NCI-H82 (cell line): ENCODE measurements at places on chromosomes 7 and 10.

DNA sequence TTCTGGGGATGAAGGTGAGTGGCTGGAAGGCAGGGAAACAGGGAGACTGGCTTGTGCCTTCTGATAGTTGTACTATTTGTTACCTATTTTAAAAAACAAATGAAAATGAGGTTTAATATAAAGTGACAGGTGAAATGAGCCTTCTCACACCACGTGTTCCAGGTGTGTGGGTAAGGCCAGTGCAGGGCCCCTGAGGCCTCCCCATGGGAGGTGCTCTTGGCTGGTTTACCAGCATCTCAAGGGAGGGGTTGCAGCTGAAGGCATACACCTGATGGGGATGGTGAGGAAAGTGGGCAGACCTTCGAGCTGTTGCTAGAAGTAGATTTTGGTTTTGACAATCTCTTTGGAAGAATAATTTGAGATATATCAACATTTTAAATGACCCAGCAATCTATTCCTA is 103.6 kb downstream of the ARHGAP22 start:
- no peak for DNase-seq

DNA sequence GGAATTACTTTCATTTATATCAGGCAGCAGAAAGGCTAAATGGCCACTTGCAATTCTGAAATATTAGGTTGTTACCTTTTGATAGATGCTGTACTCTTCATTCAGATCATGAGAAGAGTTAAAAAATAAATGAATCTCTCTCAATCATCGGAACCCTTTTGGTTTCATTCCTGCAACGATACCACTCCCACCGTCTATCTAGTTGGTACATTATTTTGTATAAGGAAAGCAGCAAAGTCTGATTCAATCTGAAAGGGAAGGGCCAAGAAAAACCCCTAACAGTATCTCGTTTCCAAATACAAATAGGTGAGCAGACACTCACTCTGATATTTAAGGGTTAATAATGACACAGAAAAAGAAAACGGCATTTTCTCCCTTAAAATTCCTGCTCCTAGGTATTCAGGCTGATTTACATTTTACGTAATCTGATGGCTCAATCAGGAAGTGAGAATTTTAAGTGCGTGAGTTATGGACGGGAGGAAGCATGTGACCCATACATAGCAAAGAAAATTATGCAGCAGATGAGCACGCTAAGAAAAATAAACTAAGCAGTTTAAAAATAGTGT is 209.4 kb upstream of the KLF14 start:
- DNase-seq: no peak

- peak; percentile 35 for DNase-seq
These were observed 18.1 kb upstream of the OIT3 start for GRCh38 chr10:72875250-72876055.

DNA sequence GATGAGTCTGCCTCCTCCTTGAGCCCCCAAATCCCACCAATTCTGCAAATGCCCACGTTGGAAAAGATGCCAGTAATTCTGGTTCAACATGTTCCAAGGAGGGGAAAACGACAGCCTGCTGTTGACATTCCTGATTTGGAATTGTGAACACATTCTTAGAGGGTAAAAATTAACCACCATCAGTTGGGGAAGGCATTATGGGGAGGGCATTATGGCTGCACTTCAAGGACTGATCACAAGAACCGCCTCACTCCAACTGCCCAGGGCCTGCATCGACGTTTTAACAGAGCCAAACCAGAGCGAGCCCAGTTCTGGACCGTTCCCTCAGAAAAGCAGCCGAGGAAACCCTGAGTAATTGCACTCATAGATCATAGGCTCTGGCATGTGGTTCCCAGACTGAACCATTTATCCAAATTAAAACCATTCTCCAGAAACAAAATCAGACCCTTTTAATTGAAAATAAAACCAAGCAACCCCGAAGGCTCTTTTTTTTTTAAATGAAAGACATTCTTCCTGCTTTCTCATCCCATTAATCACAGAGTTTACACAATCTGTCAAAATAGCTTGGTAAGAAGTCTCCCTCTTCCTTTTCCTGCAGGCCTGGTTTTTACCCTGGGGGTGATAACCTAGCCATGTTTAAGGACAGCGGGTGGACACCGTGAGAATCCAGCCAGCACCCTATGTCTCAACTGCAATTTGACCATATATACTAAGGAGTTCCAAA is 8.0 kb downstream of the TNS3 start:
- no peak for DNase-seq

- no peak for DNase-seq
These were observed 76.9 kb upstream of the MGMT start for GRCh38 chr10:129390147-129390546.

- no peak for DNase-seq
These were observed 74.2 kb upstream of the PLXNA4 start for GRCh38 chr7:132650498-132650897.

DNA sequence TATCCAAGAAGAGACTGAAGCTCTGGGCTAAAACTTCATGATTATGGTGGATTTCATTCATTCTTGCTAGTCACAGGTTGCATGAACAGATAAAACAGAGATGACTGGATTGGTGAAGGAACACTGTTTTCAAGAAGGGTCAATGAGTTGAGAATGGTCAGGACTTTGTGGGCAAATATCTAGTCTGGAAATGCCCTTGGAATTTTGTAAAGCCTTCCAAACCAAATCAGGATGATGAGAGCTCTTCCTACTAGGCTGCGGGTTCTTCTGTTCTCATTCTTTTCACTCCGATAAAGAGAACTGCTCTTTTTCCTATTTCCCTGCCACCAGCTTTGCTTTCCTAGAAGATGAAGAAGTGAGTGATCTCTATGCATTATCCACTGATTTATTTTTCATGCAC is 171.4 kb downstream of the ARID5B start:
- no peak for DNase-seq

DNA sequence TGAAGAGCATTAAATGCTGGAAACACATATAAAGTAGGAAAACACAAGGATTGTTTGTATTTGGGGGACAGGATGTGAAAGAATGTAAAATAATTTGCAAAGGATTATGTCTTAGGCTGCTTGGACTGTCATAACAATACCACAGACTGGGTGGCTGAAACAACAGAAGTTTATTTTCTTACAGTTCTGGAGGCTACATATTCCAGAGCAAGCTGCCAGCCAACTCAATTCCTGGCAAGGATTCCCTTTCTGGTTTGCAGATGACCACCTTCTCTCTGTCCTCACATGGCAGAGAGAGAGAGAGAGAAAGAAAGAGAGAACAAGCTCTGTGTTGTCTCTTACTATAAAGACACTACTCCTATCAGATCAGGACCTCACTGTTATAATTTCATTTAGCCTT is 8.8 kb upstream of the LAMB4 start:
- DNase-seq: no peak

DNA sequence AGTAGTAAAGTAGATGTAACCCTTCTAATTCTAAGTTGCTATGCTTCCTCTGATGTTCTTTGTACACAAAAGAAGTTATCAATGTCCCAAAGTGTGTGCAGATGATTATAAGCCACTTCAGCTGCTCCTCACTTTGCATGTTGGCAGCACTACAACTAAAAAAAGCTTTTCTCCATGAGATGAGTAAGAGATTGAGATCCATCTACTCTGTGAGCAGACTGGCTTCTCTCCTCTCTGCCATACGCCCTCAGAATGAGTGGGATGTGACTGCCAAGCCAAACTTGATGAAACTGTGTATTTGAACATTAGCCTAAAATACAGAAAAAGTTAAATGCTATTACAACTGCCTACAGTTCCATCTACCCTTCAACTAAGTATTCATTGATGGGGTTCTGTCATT is 102.9 kb upstream of the ETV1 start:
- no peak for DNase-seq

DNA sequence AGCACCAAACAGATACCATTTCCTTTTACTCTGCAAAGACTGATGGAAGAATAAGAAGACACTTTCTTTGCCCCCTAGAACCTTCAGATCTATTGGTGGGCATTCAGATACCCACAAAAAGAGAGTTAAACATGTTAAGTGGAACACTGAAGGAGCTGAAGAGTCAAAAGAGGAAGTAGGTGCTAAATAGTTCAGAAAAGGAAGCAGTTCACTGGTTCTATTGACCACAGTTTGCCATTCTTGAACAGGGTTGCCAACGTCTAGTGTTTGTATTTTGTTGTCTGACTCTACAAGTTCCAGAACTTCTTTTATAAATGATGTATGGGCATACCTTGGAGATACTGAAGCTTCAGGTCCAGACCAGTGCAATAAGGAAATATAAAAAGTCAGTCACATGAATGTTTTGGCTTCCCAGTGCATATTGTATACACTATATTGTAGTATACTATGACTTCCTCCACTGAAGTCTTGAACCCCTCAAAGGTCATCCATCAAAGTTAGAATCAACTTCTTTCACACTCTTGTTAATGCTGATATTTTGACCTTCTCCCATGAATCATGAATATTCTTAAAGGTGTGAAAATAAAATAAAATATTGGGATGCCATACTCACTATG is 47.5 kb upstream of the AGR3 start:
- no peak for DNase-seq

DNA sequence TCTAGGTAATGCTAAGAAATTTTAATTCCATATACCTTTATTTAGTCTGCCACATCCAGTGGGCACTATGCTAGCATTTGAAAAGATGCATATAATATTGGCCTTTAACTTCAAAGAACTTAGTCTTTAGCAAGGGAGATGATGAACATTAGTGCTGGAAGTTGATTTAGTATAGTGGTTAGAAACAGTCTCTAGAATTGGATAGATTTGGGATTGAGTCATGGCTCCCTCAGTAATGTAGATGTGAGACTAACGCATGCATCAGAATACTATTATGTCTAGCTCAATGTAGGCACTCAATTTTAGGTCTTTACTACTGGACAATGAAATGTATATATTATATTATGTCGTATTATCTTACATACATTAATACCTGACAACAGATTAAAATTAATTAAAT is 5.8 kb downstream of the DKK1 start:
- no peak for DNase-seq

GRCh38 chr7:133436014-133436428 is 183.1 kb downstream of the EXOC4 start:
- DNase-seq: no peak

- DNase-seq: no peak
These were observed 114.3 kb downstream of the LMBR1 start for GRCh38 chr7:156778668-156779067.

- no peak for DNase-seq
These were observed 137.0 kb downstream of the CCDC7 start for GRCh38 chr10:32582946-32583345.

GRCh38 chr7:2971914-2972834 is 71.5 kb downstream of the CARD11 start:
- DNase-seq: no peak

GRCh38 chr10:75398692-75399460 is 2.7 kb downstream of the ZNF503 start:
- no peak for DNase-seq

- peak; percentile 68 for DNase-seq
These were observed 16.7 kb downstream of the CEP55 start for GRCh38 chr10:93513091-93513490.

DNA sequence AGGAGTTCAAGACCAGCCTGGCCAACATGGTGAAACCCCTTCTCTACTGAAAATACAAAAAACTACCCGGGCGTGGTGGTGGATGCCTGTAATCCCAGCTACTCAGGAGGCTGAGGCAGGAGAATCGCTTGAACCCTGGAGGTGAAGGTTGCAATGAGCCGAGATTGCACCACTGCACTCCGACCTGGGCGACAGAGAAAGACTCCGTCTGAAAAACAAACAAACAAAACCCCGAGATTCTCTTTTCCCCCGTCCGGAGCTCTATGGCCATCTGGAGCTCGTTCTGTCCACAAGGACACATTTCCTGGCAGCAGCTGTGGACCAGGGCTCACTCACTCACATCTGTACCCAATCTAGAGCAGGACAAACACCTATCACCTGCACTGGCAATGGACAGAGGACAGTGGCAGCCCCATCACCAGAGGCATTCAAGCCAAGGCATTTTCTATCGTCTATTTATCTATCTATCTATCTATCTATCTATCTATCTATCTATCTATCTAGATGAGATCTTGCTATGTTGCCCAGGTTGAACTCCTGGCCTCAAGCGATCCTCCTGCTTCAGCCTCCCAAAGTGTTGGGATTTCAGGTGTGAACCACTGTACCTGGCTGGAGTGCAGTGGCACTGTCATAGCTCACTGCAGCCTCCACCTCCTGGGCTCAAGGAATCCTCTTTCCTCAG is 167.1 kb upstream of the TNRC18 start:
- no peak for DNase-seq

- no peak for DNase-seq
These were observed 288.9 kb upstream of the KLF6 start for GRCh38 chr10:4073912-4074311.

DNA sequence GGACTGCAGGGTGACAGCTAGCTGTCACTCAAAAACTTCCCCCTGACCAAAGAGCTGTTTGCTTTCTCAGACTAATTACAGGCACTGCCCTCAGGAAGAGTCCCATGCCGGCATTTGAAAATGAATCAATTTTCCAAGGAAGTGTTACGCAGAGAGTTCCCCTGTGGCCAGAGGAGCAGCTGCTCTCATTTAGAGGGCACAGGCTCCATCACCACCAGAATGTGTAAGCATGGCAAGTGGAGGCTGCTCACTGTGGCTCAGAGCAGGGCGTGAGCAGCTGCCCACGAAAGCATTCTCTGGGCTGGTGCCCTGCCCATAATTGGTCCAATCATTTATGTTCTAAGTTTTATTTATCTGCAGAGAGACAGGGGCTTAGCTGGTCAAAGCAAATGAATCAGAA is 202.2 kb downstream of the RAMP3 start:
- DNase-seq: no peak

- DNase-seq: peak; percentile 65
These were observed 5.7 kb upstream of the TNRC18 start for GRCh38 chr7:5429253-5429856.

DNA sequence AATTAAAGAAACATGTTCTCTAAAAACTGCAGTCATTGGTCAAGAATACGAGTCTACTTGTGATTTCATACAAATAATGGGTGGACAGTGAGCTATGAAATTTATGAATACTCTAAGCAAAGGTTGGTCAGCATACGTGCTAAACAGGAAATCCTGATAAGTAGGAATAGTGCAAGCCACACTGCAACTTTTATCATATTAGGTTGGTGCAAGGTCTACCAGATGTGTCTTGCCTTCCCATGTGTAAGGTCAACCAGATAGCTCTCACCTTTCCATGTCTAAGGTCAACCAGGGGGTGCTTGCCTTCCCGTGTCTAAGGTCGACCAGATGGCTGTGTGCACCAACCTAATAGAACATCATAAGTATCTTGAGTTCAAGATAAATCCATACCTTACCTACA is 2.0 kb upstream of the ITGB1 start:
- peak; percentile 4 for DNase-seq

- no peak for DNase-seq
These were observed 21.0 kb upstream of the RPA3 start for GRCh38 chr7:7739204-7740036.
